Dermis lymphatic vessel endothelial cell (primary cell): ENCODE measurements at places on chromosomes 2 and 18. TPM values are rescaled to one million over a fixed set of nuclear protein-coding genes. Genes with fewer than 3 reads are reported as not detected.

Gene CD226
- 1.2 and 1.5 TPM in 2 replicates for total RNA-seq

Gene PAX3
- under 0.01 and 0.33 TPM in 2 replicates for total RNA-seq

Gene SLC16A14
- total RNA-seq: under 0.01 and 0.09 TPM in 2 replicates

Gene TFCP2L1
- not detected in 2 replicates for total RNA-seq

Gene MATN3
- 0.52 and 0.76 TPM in 2 replicates for total RNA-seq

Gene RASGRP3
- total RNA-seq: 234 and 289 TPM in 2 replicates
